ENCODE measurements at places on chromosomes 4 and X. TPM values are rescaled to one million over a fixed set of nuclear protein-coding genes. Genes with fewer than 3 reads are reported as not detected.

The MGAT4D gene
- total RNA-seq: not detected

The GAGE12H gene
- not detected for total RNA-seq

The IL1RAPL2 gene
- 0.36 TPM for total RNA-seq

The ARHGEF6 gene
- total RNA-seq: 5.3 TPM

The RPS6KA6 gene
- total RNA-seq: 0.49 TPM

The ALB gene
- not detected for total RNA-seq

The ODAPH gene
- total RNA-seq: not detected

The STATH gene
- total RNA-seq: not detected

The CENPVL3 gene
- not detected for total RNA-seq

The DMRTC1 gene
- total RNA-seq: not detected

The PAGE1 gene
- total RNA-seq: not detected

The CSN1S1 gene
- not detected for total RNA-seq

The UFSP2 gene
- total RNA-seq: 29.2 TPM

The SLC34A2 gene
- total RNA-seq: not detected

The PIM2 gene
- 1.8 TPM for total RNA-seq

The PTCHD1 gene
- total RNA-seq: not detected

The ARMCX4 gene
- total RNA-seq: 2.1 TPM

All from cardiac atrium fibroblast (primary cell).